Hepatocyte (in vitro differentiated cells): ENCODE measurements at places on chromosomes 2 and 18. TPM values are rescaled to one million over a fixed set of nuclear protein-coding genes. Genes with fewer than 3 reads are reported as not detected.

DNA sequence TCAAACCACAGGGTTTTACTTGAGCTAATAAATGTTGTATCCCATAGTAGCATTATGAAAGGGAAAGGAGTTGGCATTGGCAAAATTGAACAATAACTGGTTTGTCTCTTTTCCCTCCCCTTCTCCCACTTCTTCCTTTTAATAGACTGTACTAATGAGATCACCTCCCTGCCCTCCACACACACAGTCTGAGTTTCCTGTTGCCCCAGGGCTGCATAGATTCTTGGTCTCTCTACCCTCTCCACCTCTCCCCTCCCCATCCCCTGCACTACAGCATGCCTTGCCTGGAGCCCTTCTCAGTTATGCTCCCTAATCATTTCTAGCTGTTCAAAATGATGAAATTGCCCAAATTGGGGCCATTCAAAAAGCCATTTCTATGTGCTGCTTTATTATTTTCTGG is 37.2 kb upstream of the NEMP2 start:
- DNase-seq = no peak

- peak; percentile 88 for DNase-seq
Observed at GRCh38 chr2:64859312-64860212, 129.6 kb upstream of the SLC1A4 start.

DNA sequence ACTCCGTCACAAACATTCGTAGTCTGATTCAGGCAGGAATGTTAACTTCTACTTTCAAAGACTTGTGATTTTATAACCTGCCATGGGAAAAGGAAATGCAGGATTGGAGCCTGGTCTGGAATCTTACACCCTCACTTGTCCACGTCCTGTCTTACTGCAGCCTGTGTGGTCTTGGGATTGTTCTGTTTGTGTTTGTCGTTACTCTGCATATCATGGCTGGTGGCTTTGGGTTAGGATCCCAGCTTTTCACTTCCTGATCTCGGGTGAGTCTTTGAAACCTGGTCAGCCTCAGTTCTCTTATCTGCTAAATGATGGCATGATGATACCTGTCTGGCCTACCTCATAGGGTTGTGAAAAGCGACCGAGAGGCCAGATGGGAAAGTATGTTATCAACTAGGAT is 34.6 kb downstream of the SH3BP4 start:
- DNase-seq = no peak

DNA sequence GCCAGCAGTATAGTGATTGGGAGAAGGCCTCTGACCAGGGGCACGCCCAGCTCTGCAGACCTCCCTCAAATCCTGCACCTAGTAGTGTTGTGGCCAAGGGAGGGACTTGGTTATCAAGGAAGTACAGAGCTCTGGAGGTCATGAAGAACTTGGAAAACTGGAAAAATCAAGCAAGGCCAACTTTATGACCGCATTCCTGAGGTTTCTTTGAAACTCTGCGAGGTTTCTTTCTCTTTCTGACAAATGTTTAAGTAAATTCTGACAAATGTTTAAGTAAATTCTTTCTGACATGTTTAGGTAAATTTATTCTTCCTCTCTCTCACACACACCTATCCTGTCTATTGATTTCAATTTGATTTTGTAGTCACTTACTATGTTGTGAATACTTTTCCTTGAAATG is 31.0 kb downstream of the CLIP4 start:
- DNase-seq = no peak

DNA sequence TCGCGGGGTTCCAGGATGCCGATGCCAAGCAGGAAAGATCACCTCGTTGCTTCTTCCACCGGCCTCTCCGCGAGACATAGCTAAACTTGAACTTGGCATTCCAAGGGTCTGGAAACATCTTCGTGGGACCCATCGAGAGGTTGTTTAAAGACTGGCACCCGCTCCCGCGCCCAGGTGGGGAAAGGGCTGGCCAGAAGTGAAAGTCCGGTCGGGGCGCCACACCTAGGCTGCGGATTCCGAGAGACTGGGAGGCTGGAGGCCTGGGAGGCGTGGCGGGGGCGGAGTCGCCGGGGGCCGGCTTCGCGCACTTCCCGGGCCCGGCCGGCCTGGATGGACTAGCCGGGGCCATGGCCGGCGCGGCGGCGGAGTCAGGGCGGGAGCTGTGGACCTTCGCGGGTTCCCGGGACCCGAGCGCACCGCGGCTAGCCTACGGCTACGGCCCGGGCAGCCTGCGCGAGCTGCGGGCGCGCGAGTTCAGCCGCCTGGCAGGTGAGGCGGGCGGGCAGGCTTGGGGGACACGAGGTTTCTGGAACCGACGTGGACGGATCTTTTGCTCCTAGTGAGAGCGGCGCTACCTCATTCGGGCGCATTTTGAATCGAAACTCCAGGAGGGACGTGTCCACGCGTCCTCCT is at the start of gene MOCOS:
Gene MOCOS, plus strand, starts transcription at position 305 of the 633 bp plus-strand sequence. Its CDS starts 43 bp downstream, at position 348.
- peak; percentile 89 for DNase-seq

GRCh38 chr2:36485521-36485920 is 112.4 kb downstream of the FEZ2 start:
- DNase-seq = no peak

DNA sequence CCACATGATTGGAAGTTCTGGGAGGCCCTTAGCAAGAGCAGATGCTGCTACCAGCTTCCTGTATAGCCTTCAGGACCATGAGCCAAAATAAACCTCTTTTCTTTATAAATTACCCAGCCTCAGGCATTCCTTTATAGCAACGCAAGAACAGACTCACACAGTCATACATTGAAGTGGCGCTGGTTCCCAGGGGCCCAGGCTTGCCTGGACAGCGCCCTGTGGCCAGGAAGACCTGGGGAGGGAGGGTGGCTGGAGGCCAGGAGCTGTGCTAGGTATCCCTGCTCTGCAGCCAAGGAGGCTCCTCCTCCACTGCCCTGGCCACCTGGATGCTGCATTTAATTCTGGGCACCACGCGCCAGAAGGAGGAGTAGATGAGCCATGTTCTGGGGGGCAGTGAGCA is 98.1 kb downstream of the AGAP1 start:
- DNase-seq = no peak

DNA sequence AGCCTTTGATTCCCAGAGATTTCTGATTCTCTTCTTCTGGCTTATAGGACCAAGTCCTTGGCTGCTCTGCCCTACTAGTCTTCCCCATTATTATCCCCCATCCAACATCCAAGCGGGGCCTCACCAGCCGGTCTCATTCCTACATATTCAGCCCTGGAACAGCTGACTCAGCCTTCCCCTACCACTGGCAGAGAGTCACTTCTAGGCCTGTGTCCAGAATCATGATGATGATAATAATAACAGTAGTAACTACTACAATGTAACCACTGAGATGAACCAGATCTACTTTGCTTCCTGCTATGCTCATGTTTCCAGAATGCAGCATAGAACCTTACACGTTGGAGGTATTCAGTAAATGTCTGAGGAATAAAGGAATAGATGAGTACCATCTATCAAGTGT is 295.2 kb downstream of the SRBD1 start:
- DNase-seq = peak; percentile 49

CBLN2 gene
- polyA plus RNA-seq = 0.24 and 0.56 TPM in 2 replicates

PPM1G gene
- 65.7 and 71.0 TPM in 2 replicates for polyA plus RNA-seq

DPP4 gene
- polyA plus RNA-seq = 147 and 149 TPM in 2 replicates

SERPINB2 gene
- 0.86 and 1.2 TPM in 2 replicates for polyA plus RNA-seq

STK16 gene
- 7.7 and 10.1 TPM in 2 replicates for polyA plus RNA-seq

WDR54 gene
- 22.2 and 22.6 TPM in 2 replicates for polyA plus RNA-seq
